ENCODE measurements at places on chromosomes 6 and 20.
A peak's percentile ranks its signal among the peaks of the same experiment; 100 is the strongest.

- peak; percentile 41 for DNase-seq
Observed at GRCh38 chr20:32206760-32207625, 550 bp downstream of the PLAGL2 start.

DNA sequence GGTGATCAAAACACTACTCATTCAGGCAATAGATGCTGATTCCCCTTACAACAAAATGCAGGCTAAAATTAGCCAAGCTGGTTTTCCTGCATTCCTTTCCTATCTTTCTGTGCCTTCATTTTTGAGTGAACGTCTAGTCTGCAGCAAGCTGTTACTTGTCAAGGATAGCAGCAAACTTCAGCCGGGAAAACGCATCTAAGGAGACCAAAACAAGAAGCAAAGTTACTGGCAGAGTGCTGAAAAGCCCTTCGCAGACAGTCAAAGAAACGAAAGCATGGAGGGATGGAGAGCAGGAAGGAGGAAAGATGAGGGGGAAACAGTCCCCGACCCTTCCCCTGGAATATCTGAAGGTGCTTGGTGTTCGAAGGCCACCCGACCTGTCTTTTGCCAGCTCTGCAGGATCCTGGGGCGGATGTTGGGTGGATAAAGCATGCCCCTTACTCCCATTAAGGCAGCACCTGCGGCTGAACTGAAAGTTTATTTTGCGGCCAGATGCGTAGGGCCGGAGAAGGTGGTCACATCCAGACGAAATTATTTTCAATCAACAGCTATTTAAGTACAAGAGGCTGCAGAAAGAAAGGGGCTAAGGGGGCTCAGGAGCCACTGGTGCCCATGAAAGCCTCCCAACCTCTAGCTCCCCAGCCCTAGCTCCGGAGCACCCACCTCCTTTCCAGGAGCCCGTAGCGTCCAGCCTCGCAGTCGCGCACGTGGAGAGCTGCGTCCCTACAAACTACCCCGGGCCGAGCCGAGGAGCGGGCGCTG lies 538 bp downstream of the FERMT1 start:
- DNase-seq = peak; percentile 69

- DNase-seq = no peak
Observed at GRCh38 chr6:74807674-74808073, 398.2 kb downstream of the COL12A1 start.

- no peak for DNase-seq
Observed at GRCh38 chr20:56914532-56914931, 285.4 kb downstream of the TFAP2C start.

DNA sequence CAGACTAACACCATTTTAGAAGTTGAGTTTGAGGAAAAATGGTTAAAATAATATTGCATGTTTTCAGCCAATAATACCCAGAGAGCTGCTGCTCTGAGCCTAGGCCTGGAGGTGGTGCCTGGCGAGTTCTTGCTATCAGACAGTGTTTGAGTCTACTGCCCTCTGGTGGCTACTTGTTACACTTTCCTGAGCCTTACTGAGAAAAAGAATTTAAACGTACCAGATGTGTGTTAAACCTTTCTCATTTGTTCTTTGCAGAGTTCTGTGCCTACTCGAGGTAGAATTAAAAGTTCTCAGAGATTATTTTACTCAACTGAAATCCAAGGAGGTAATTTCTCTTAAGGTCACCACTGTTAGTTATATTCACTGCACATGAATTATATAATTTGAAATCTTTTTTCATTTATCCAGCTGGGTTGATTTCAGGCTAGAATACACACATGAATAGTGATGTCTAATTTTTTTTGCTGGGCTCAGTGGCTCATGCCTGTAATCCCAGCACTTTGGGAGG lies 38.2 kb downstream of the SHLD1 start:
- peak; percentile 94 for DNase-seq

- DNase-seq = no peak
Observed at GRCh38 chr20:64065062-64065973, 2.3 kb downstream of the TCEA2 start.

- DNase-seq = no peak
Observed at GRCh38 chr6:10418862-10419748, 4.2 kb upstream of the TFAP2A start.

GRCh38 chr6:68639826-68640490 lies 4.9 kb downstream of the ADGRB3 start:
- no peak for DNase-seq

DNA sequence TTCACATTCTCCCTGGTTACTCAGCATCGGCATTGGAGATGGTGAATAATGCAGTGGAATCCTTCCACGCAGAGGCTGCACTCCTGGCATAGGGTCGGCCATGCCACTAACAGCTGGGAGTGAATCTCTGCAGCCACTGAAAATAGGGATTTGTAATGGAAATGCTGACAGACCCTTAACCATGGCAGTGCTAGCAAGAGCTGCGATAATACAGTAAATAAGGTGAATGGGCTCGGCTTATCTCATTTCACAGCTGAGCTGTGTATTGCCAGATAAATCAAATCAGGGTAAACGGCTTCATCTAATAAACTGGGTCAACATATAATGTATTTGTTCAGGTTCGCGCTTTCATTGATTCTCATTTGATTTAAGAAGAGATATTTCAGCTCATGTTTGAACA lies 156.8 kb downstream of the SLC35B3 start:
- no peak for DNase-seq

DNA sequence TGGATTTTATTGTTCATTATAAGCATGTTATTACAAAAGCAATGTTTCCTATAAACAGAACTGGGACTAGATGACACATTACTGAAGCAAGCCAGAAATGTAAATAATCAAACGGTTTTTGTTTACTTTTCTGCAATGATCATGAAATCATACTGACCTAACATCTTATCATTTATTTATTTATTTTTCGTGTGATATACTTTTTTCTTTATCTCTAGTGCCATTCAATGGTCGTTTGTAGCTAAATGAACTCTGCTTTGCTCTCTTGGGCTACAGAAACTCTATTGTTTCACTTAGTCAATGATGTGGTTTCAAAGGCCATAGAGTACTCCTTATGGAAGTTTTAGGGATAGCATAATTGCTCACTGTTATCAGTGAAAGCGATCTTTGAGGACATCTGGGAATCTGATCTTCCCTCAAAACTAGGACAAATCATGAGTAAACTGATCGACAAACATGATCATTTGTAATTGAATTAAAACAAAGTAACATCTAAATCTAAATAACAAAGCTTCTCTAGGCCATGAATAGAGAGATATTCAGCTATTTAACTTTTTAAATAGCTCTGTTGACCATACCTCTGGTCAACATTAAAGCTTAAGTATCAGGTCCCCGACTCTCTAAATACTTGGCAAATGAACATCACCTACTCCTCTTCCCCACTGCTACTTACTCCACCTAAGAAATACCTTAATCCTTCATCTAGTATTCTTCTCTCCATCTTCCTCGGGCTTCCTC lies 933.4 kb downstream of the TFAP2A start:
- DNase-seq = no peak

GRCh38 chr6:143251288-143251687 lies 190.6 kb downstream of the AIG1 start:
- no peak for DNase-seq

- DNase-seq = no peak
Observed at GRCh38 chr6:169793408-169793807, 42.0 kb downstream of the ERMARD start.

- peak; percentile 84 for DNase-seq
Observed at GRCh38 chr6:82144852-82145340, 102.6 kb downstream of the IBTK start.

DNA sequence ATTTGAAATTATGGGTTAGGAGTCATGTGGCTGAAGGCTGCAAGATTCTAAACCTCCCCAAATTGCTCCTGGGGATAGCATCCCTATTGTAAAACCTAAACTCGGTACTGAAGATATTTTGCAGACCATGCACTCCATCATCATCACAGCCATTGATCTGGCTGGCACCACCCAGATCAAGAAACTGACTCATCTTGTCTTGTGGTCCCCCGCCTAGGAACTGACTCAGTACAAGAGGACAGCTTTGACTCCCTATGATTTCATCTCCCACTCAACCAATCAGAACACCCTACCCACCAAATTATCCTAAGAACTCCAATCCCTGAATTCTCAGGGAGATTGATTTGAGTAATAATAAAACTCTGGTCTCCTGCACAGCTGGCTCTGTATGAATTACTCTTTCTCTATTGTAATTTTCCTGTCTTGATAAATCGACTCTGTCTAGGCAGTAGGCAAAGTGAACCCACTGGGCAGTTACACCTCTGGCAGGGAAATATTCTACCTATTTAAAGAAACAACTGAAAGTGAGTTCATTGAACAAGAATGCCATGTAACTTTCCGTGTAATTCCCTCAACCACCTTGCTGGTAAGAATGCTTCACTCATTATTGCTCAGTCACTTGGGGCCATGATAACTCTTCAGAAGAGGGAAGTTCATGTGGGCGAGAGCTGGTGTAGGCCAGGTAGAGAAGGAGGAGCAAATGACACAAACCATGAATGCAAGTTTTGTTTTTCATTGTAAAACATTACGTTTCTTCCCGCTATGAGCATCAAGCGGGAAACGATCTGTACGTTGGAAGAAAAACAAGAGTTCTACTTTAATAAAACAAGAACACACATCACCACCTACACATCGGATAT lies 602.9 kb upstream of the ARID1B start:
- peak; percentile 26 for DNase-seq

DNA sequence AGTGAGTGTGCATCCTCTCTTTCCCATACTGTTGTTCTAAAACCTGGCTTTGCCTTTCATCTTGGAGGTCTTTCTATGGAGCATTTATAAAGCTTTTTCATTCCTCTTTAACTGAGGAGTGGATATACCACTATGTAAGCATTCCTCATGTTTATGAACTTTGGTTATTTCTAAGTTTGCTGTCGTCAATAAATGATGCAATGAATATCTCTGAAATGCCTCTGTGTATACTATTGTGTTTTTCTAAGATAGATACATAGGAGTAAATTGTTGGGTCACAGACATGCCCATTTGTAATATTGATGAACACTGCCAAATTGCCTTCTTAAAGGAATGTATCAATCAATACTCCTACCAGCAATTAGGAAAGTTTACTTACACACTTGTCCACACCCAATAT lies 53.9 kb downstream of the SLC22A2 start:
- DNase-seq = no peak

DNA sequence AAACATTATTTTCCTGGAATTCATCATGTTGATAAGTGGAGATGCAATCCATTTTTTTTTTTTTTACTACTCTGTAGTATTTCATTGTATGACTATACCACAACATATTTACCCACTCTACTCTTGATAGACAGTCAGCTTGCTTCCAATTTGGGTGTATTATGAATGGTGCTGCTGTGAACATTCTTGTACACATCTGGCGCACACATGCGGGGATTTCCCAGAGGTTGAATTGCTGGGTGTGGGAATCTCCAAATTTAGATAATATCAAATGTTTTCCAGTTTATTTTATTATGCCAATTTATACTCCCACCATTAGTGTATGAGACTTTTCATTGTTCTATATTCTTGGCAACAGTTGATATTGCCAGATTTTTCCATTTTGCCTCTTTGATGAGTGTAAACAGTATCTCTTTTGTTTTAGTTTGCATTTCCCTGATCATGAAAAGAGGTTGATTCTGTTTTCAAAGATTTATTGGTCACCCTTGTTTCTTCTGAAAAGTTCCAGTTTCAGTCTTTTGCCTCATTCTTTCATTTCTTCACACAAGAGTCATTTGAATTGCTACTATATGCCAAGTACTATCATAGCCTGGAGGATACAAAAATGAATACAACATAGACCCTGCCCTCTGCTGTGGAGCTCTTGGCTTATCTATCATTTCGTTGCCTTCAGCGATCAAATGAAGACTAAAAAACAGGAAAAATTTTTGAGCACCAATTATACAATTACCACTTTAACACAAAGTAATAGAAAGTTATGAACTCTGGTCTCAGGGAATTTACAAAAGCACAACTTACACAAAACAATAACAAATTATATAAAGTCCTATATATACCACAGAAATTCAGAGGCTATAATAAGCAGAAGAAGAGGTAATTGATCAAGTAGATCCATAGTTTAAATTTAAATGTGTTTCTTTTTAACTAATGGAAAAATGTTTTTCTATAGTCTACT lies 17.1 kb upstream of the NCOA7 start:
- DNase-seq = no peak

DNA sequence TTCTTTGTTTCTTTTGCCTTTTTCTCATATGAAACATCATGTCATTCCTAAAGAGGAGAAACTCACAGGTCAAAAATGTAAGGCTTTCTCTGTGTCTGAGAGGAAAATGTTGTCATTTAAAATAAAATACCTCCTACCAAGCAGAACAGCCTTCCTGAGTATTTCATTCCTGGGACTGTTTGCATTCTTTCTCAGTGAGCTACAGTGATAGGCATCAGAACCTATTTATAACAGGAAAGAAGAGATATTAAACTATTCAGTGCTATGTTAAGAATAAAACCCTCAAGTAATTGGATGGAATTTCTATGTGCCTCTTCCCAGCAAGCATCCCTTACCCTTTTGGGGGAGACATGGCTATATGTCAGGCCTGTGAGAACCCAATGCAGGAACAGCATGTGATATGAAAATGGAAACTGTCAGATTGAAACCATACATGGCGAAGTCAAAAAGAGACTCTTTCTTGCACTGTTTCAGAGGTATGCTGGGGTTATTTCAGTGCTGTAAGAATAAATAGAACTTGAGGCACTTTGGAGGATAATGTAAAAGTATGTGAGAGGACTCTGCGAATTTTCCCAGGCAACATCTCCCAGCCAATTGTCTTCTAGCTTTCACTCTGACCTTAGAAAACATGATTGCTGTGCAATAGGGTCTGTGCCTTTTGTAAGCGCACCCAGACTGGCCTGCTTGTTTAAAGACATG lies 133.8 kb upstream of the CCN2 start:
- DNase-seq = no peak

DNA sequence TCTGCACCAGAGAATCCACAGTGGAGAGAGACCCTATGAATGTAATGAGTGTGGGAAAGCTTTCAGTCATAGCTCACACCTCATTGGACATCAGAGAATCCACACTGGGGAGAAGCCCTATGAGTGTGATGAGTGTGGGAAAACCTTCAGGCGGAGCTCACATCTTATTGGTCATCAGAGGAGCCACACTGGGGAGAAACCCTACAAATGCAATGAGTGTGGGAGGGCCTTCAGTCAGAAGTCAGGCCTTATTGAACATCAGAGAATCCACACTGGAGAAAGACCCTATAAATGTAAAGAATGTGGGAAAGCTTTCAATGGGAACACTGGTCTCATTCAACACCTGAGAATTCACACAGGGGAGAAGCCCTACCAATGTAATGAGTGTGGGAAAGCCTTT lies 11.9 kb downstream of the ZKSCAN8 start:
- no peak for DNase-seq

DNA sequence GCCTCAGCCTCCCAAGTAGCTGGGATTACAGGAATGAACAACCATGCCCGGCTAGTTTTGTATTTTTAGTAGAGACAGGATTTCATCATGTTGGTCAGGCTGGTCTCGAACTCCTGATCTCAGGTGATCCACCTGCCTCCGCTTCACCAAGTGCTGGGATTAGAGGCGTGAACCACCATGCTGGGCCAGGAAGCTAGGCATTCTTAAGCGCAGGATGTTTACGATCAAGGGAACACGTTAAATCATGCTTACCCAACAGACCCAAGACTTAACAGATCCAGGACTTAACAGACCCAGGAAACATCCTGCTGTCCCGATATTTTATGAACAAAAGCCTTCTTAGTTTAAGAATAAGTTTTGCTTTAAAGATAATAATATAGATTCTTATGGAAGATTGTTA lies 9.1 kb downstream of the PTGIS start:
- DNase-seq = no peak

Measured in RKO (cell line).